HFF-Myc (cell line): ENCODE measurements at places on chromosomes 12 and 14.

- no peak for DNase-seq
These were observed 164.4 kb upstream of the PLXNC1 start for GRCh38 chr12:93984005-93984404.

- no peak for DNase-seq
These were observed 18.4 kb upstream of the OR6S1 start for GRCh38 chr14:20659813-20660395.

- DNase-seq = no peak
These were observed 1.3 kb downstream of the CDK4 start for GRCh38 chr12:57750561-57751431.

- DNase-seq = no peak
These were observed 353.6 kb downstream of the MED13L start for GRCh38 chr12:115923851-115924250.

DNA sequence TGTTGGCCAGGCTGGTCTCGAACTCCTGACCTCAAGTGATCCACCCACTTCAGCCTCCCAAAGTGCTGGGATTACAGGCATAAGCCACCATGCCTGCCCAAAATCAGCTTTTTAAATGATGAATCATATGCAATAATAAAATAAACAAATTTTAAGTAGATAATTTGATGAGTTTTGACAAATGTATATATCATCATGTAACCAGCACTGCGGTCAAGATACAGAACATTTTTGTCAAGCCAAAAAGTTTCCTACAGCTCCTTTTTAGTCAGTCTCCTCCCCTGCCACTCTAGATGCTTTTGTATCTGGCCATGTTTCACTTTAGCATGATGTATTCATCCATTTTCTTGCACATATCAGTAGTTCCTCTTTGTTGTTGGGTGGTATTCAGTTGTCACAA is 17.2 kb downstream of the FRMD6 start:
- DNase-seq = no peak

DNA sequence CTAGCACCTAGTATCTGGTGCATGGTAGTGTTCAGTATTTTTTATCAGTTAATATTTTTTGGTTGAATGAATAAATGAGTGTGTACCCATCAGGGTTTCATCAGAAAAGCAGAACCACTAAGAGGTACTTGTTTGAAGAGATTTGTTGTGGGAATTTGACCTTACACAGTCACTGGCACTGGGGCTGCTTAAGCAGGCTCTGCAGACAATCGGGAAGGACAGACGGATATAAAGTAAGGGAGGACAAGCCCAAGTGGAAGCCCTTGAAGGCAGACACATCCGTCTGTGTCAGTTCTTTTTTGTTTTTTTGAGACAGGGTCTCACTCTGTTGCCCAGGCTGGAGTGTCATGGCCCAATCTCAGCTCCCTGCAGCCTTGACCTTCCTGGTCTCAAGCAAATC is 38.7 kb downstream of the CD9 start:
- DNase-seq = no peak

GRCh38 chr12:93135286-93136239 is 206.5 kb upstream of the EEA1 start:
- DNase-seq = peak; percentile 76

GRCh38 chr14:99028521-99028920 is 243.5 kb downstream of the BCL11B start:
- no peak for DNase-seq

GRCh38 chr12:120067084-120067869 is 49.3 kb downstream of the RAB35 start:
- DNase-seq = no peak

GRCh38 chr12:120797677-120798642 is 72.3 kb downstream of the ACADS start:
- DNase-seq = no peak

DNA sequence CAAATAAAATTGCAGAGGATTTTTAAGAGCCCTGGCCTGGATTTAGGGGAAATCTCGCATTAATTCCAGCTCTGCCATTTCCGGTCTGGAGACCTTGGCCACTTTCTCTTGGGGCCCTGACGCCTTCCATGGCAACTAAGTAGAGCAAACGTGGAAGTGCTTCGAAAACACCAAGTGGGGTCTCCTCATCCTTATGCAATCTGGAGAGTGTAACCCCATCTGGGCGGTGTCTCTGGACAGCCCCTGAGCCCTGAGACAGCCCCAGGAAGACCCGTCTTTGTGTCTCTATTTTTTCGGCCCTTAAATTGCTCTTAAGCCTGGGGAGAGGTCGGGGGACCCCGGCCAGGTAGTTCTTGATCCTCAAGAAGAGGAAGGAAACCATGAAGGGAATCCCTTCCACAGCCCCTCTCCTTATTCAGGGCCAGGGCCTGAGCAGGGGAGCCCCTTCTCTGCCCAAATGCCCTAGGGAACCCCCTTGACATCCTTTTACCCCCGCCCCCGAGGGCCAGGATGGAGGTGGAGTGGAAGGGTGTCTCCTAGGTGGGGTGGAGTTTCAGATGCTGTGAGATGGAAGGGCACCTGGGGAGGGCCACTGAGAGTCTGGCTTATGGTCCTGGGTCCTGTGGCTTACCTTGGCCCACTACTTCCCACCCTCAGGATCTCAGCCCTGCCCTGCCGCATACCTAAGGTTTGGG is 17.6 kb upstream of the NR4A1 start:
- no peak for DNase-seq

GRCh38 chr12:91361864-91362263 is 179.2 kb upstream of the DCN start:
- no peak for DNase-seq

DNA sequence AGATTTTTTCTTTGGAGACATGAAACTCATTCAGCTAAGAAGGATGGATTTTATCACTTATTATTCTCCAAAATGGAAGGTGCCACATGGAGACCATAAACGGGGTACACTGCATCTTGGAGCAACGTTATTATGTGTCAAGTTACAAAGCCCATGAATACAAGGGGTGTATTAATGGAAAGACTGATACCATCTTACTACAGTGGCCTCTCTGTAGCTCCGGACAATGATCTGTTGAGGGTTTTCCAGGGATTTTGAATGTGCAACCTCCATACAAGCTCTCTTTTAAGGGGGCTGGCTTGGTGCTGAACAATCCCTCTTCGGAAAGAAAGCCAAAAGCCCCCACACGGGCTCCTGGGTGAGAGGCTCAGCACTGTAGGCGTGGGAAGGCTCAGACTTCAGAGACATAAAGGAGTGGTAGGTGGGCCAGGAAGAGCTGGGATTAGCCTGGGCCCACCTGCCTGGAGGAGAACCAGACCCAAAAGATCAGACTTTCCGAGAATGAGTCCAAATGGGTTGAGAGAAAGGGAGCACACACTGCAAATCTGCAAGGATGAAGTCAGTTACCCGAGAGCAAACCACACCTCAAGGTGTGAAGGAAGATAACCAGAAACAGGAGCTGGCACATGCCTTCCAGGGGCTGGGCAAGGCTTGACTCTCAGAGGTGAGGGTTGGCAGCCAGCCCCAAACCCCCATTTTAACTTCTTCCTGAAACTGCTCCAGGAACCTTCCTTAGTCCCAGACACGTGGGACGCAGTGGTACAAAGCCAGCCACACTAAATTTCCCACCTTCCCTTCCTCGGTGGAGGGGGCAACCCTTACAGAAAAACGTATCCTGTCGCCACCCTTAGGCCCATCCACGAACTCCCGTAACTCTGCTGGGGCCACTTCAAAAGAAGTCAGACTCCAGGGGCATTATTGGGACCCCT is 1.5 kb downstream of the VPS37B start:
- no peak for DNase-seq

DNA sequence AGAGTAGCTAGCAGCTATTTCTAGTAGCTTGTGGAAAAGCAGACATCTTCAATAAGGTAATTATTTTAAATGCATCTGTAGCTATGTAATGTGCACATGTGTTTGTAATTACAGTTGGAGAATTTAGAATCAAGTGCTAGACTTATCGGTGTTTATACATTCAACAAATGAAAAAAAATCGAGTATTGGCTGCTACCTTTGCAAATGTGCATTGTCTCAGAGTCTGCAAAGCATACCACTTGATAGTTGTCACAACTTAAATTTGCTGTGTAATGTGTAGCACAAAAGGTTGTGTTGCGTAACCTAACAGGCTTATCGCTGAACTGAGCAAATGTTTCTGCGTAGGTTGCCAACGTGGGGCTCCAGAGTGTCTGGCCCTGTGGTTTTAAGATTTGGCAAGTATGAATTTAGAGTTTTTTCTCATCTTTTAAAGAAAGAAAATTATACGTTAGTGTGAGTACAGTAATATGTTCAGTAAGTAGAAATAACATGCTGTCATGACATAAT is 44.3 kb downstream of the TMTC2 start:
- DNase-seq = no peak

DNA sequence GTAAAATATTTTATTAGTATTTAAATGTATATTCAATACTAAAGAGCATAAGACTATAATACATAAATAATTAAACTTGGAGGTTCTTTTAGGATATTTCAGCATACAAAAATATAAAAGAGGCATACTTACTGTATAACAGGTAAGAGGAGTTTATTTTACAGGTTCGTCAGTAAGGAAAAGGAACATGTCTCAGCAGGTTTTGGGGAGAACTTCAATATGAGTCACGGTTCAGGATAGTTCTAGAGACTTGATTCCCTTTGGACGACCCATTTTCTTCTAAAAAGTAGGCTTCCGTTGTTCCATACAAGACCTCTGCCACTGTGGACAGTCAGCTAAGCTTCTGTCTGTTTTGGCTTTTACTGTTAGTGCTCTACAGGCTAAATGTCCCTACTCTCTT is 181.1 kb downstream of the ALX1 start:
- DNase-seq = no peak

- DNase-seq = no peak
These were observed 242.3 kb upstream of the PDZRN4 start for GRCh38 chr12:40945772-40946171.

DNA sequence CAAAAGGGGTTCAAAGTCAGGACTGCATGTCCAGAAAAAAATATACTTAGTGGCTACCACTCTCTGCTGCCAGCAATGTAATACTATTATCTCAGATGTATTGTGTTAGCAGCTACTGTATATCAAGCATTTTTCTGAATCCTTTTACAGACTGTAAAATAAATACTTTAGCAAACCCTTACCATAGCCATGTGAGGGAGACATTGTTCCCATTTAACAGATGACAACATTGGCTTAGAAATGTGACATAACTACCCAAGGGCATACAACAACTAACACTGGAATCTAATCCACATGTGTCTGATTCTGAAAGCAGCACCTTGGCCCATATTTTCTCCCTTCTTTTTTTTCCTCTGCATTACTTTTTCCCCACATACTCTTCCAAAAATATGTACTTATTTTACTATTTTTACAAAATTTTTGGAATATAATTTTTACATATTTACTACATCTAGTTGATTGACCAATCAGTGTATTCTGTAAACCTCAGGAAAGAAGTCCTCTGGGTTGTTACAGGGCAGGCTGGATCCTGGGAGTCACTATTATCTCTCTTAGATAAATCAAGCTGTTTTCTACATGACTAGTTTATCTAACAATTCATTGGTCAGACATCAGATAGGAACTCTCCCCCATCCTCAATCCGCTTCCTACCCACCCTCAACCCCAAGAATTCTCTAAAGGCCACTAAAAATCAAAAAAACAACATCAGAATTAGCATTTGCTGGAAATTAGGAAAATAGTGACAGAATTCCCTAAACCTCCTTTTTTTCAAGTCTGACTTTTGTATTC is 154.1 kb downstream of the BTG1 start:
- no peak for DNase-seq

DNA sequence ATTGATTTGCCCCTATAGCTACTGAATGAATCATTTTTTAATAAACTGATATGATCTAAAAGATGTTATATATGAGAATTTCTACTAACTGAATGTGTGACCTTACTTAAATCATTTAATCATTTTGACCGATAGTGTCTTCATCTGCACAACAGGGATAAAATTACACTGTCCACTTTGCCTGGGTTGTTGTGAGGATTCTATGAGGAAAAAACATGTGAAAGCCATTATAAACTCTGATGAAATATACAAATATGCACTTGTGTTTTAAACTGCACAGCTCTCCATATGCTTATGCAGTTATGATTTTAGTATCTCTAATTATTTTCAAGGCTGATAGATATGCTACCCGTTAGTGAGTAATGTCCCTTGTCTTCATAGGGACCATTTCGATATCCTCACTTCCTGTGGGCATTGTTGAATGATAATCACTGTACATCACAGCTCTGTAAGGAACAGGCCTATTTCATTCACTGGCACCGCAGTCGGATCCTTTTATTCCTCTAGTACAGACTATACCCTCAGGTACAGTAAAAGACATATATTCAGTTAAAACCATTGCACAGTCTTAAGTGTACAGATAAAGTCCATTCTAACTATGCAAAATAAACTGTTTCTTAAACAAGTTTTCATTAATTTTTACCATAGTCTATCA is 88.7 kb upstream of the RAP1B start:
- no peak for DNase-seq

DNA sequence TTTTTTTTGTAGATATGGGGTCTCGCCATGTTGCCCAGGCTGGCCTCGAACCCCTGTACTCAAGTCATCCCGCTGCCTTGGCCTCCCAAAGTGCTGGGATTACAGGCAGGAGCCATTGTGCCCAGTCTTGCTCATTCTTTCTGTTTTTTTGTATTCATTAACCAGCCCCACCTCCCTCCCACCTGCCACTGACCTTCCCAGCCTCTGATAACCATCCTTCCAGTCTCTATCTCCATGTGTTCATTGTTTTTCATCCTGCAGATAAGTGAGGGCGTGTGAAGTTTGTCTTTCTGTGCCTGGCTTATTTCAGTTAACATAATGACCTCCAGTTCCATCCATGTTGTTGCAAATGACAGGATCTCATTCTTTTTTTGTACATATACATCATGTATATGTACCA is 19.0 kb downstream of the MYL2 start:
- no peak for DNase-seq

DNA sequence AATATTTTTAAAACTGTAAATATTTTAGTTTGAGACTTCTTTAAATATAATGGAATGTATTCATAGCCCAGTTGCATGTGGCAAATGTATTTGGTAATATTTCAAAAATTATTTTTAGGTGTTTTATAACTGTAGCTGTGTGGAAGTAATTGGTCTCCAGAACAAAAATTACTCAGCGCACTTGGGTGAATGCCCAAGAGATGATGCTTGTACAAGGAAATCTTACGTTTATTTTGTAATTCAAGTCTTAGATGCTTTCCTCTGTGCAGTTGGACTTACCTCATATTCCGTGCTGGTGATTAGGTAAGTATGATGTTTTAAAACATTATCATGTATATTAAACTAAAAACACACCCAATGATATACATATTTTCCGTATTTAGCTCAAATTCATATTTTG is 76.7 kb upstream of the SLCO1B1 start:
- no peak for DNase-seq

DNA sequence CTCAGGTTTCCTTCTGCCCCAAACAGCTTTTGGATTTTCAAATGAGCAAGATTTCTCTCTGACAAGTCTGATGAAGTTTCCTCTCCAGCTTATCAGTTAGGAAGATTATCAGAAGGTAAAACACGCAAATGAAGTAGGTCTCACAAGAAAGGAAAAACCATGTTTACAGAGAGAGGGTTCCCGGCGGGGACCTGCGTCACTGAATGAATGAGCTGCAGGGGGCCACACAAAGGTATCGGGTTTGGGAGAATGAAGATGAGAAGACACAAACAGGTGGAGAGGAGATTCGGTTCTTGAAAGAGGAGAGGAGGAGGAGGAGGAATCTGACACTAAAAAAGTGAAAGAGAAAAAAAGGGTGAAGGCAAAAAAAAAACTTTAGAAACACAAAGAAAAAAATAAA is 208.6 kb downstream of the CALM1 start:
- no peak for DNase-seq

- DNase-seq = no peak
These were observed 702 bp downstream of the FAM222A start for GRCh38 chr12:109714141-109714912.
